ENCODE measurements at places on chromosomes 5 and 9.

DNA sequence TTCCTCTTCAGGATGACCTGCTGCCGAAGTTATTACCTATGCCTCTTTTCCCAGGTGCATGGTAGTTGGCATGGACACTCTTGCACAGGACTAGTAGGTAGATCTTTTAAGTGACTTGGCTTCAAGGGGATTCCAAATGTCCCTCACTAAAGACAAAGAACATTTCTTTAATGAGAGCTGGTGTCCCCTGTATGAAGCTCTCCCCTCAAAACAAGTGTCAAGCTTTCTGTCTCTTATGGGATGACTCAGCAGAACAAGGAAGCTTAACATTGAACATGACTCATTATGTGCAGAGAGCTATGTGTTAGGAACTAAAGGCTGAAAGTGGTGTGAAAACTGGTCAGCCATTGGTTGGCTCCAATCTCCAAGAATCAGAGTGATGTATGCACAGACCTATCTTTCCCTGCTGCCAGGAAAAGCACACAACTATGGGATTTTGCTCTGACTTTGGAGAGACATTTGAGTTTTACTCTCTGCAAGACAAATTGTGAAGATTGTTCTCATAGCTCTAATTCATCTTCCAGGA, 120.5 kb downstream of the PRDM6 start:
- no peak for DNase-seq

GRCh38 chr9:19184144-19184917, 46.2 kb upstream of the DENND4C start:
- DNase-seq: peak; percentile 56

GRCh38 chr5:32388432-32389129, 56.0 kb downstream of the ZFR start:
- no peak for DNase-seq

GRCh38 chr9:126166866-126167265, 159.8 kb upstream of the MVB12B start:
- no peak for DNase-seq

Data from stimulated activated CD4-positive, alpha-beta T cell treated with anti-CD3 and anti-CD28 coated beads, Interleukin-12 subunit alpha, Interleukin-12 subunit beta, amount 100 ng/mL, for 24 hours (primary cell).